ENCODE measurements at places on chromosomes 13 and 19.

- DNase-seq = no peak
Observed at GRCh38 chr13:34847766-34848165, 94.3 kb upstream of the NBEA start.

- no peak for DNase-seq
Observed at GRCh38 chr13:107118506-107118905, 550.6 kb upstream of the ARGLU1 start.

DNA sequence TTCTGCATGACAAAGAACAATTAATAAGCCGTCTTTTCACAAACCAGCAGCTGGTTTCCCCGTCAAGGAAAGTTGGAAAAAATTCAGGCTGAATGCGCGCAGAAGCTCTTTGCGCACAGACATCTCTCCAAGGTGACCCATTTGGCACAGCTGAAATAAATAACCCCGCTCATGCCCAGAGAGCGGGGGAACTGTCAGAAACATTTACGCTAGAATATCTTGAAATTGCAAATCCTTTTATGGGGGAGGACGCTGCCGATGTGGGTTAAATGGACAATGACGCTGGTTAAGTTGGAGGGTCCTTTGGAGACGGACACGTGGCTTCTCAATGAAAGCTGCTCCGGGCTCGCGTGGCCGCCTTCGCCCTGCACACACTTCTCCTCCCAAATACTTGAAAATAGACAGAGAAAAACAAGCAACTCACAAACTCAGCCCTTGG, 30.6 kb downstream of the GSX1 start:
- no peak for DNase-seq

DNA sequence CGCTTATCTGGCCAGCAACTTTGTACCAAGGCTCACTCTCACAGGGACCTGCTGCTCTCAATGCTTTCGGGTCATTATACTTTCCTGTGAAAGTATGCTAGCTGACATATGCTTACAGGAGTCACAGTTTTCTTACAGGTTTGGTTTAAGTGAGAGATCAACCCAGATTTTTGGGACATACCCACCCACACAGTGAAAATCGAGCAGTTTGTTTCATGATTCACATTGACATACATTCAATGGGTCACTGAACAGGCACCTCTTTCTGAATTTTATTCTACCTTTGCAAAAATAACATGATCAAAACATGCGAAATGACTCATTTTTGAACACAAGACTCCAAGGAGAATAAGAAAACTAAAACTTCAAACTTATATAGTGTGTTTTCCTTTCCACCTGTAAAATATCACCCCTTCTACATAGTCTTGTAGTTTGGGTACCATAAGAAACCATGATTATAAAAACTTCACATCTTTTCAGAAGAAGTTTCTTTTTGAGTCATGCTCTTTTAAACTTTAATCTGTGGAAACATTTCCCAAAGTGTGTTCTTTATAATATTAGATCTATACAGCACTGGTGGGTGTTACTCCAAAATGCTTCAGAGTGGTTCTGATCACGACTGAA, 44.3 kb upstream of the TEX29 start:
- DNase-seq = no peak

- peak; percentile 37 for DNase-seq
Observed at GRCh38 chr19:45498411-45499195, at the start of gene PPM1N. Gene PPM1N, plus strand, starts transcription at chr19:45498443. Its CDS starts 30 bp downstream, at chr19:45498473.

- DNase-seq = no peak
Observed at GRCh38 chr19:14511229-14511593, 7.0 kb downstream of the DNAJB1 start.

DNA sequence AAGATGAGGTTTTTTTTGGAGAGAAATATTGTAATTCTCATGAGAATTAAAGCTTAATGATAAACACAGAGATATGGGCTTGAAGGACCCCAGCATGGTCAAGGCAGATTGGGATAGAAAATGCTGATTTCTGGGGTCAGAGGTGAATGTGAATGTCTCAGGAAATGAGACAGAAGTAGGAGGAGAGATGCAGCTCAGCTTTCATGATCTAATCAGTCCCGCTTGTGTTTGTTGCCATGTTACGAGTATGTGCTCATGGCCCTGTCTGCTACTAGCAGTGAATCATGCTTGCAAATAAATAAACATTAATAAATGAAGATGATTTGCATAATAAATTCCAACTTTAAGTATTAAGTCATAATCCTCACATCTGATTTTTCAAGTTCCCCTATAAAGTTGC, 23.0 kb upstream of the NDFIP2 start:
- no peak for DNase-seq

DNA sequence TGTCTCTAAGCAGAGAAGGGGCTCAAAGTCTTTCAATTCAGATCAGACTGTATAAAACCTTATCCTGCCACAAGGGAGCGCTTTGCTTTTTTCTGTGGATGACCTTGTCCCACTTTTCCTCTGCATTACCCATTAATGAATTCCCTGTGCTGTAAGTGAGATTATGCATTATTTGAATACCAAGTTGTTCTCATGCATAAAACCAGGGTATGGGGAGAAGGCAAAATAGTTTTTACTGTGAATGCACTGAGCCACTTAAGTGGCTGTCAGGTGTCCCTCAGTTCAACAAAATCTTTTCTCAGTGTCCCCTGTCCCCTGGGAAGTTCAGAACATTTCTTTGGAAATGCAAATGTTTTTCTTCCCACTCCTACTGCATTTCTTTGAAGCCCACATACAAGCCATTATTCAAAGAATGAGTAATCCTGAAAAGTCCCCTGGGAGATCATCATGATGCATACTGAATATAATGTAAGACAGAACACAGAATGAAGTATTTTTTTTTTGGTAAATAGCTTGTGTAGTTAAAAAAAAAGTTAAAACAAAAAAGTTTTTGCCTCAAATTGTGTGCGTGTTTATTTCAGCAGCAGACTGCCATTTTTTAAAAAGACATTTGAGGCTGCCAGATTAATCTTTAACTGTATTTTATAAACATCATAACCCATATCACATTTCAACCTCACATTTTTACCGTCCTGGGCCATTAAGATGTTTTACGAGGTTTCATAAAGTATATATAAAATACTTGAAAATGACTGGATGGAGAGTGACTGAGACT, 506.7 kb upstream of the PCDH9 start:
- DNase-seq = no peak

- no peak for DNase-seq
Observed at GRCh38 chr13:26227166-26227971, 5.3 kb upstream of the RNF6 start.

- DNase-seq = no peak
Observed at GRCh38 chr13:28426381-28426780, 68.5 kb downstream of the FLT1 start.

DNA sequence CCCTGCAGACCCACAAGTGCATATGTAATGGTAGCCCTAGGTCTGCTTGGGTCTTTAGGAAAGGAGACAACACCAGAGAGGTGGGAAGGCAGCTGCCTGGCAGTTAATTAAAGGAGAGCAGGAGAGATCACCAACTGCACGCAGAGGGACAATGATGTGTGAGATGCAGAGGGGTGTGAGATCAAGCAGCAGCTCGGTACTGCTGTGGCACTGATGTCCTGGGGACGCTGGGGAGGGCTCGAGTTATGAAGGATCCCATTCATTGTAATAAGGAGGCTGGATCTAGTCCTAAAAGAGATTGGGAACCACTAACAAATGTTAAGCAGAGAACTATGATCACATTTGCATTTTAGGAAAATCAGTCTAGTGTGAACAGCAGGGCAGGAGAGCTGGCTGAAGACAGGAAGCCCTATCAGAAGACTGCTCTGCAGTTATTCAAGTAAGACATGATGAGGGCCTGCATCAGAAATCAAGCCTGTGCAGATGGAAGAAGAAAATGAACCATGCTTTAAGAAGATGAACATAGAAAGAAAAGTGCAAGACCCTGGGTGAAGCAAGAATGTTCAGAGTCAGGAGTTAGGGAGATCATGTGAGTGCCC, 80.4 kb downstream of the DLEU7 start:
- no peak for DNase-seq

GRCh38 chr19:2986951-2987524, 9.7 kb downstream of the TLE6 start:
- DNase-seq = no peak

DNA sequence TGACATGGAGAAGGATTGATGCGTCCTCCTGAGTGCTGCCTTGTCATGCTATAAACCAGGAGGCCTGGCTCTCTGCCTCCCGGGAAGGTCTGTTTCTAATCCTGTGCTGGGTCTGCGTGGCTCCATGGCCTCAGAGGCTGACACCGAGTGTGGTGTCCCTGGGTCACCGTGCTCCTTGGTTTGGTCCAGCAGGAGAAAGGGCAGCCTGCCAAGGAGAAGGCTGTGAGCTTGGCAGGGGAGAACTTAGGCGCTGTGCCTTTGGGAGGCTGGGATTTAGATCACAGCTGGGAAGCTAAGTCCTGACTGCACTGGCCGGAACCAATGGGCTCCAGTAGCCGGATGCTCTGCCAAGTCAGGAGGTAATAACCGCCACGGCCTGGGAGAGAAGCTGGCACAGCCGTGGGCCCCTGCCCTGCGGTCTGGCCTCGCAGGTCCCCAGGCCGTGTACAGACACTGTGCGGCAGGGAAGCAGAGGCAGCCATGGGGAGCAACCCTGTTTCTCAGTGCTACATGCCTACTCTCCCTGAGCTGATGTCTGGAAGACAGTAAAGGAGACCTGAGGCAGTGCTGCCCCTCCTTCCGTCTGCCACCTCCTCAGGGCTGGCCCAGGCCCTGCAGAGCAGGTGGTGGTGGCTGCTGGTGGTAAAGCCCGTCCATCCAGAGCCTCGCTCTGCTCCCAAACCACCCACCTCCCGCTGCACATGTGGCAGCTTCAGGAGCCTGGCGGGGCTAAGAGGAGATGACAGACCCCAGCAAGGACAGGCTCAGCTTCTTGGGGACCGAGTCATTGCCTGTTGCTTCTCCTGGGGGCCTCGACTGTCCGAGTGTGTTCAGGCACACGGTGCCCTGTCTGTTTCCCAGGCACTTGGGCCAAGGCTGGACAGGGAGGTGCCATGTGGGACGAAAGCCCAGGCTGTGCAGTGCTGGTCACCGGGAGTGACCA, 44.9 kb downstream of the C13orf46 start:
- DNase-seq = no peak

GRCh38 chr19:23991170-23991569, 76.5 kb downstream of the ZNF726 start:
- DNase-seq = no peak

DNA sequence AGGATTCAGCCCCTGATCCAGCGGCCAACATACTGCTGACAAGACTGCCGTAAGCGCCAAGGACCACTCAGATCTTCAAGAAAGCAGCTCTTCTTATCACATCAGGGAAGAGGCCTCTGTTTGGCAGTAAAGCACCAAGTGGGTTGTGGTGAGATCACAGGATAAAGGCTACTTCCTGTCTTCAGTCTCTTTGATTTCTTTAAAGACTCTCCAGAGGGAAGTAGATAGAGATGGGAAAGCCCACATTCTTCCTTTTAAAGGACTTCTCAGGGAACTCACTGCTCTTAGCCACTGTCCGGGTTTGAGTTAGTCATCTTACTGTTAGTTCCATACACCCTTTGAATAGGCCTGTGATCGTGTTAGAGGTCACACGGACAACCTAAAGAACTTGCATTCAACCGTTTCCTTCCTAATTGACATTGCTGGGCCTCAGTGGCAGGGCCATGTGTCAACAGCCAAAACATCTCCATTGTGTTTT, 47.2 kb upstream of the POMP start:
- no peak for DNase-seq

GRCh38 chr19:32269831-32270230, 75.6 kb upstream of the ZNF507 start:
- DNase-seq = no peak

- no peak for DNase-seq
Observed at GRCh38 chr19:56874530-56874929, 34.0 kb upstream of the PEG3 start.

DNA sequence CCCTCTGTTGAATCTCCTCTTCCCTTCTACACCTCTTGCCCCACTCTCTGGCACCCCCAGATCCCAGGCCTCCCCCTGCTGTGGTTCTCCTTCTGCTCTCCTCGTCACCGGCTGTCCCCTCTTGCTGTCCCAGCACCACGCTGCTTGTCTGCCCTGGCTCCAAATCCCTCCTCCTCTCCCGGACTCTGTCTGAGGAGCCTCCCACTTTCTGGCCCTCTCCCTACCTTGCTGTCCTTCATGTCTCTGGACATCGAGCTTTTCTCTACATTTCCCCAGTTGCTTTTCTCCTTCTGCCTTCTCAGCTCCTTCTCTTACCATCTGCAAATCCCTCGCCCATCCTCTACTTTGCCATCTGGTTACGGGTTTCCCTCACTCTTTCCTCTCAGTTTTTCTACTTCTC, 1.2 kb downstream of the ZNF347 start:
- no peak for DNase-seq

GRCh38 chr13:64239372-64239771, 2823.7 kb upstream of the PCDH20 start:
- no peak for DNase-seq

Data from stimulated activated CD8-positive, alpha-beta memory T cell treated with anti-CD3 and anti-CD28 coated beads, Interleukin-2, amount 100 ng/mL, for 1 hour (primary cell).